Right lobe of liver (tissue), 6 donors: ENCODE measurements at places on chromosomes 3 and 15. TPM values are rescaled to one million over a fixed set of nuclear protein-coding genes. Genes with fewer than 3 reads are reported as not detected.
A peak's percentile ranks its signal among the peaks of the same experiment; 100 is the strongest.

GRCh38 chr3:116614795-116615362, 94.7 kb upstream of the TUSC7 start:
- DNase-seq, result no peak
- no peaks in the 10 kb centered on the region for H3K27me3 ChIP-seq
- H3K4me1 ChIP-seq, result no peaks in the 10 kb centered on the region
- no peak overlapping the region for H3K27ac ChIP-seq

The IL20RB gene
- 2.9 TPM for total RNA-seq

GRCh38 chr15:101188637-101189408, 63.0 kb downstream of the CHSY1 start:
- no peaks in the 10 kb centered on the region for H3K27me3 ChIP-seq
- peak overlapping the region; percentile 17 for H3K27ac ChIP-seq
- H3K36me3 ChIP-seq, result no peaks in the 10 kb centered on the region
- DNase-seq, result no peak
- H3K4me1 ChIP-seq, result no peaks in the 10 kb centered on the region

The KCNMB3 gene
- 1.7 TPM for total RNA-seq

GRCh38 chr3:148998297-148998696, 7.0 kb downstream of the GYG1 start:
- no peak overlapping the region for H3K27ac ChIP-seq
- no peak for DNase-seq
- H3K4me1 ChIP-seq, result no peaks in the 10 kb centered on the region
- H3K4me3 ChIP-seq, result no peak overlapping the region
- peaks cover 10% of the 10 kb centered on the region for H3K36me3 ChIP-seq

GRCh38 chr3:24510030-24510648, 15.5 kb upstream of the THRB start:
- H3K36me3 ChIP-seq, result no peaks in the 10 kb centered on the region
- no peaks in the 10 kb centered on the region for H3K27me3 ChIP-seq
- DNase-seq, result no peak

GRCh38 chr15:90496791-90497190, 32.9 kb upstream of the CRTC3 start:
- H3K27me3 ChIP-seq, result no peaks in the 10 kb centered on the region
- H3K36me3 ChIP-seq, result peaks cover 10% of the 10 kb centered on the region
- H3K27ac ChIP-seq, result no peak overlapping the region
- no peak for DNase-seq
- no peak overlapping the region for H3K4me3 ChIP-seq

- H3K36me3 ChIP-seq, result no peaks in the 10 kb centered on the region
- no peak overlapping the region for H3K4me3 ChIP-seq
- H3K27ac ChIP-seq, result peak overlapping the region; percentile 82
These were observed 60.8 kb upstream of the HES1 start for GRCh38 chr3:194075088-194075615.

The P2RY14 gene
- total RNA-seq, result not detected

DNA sequence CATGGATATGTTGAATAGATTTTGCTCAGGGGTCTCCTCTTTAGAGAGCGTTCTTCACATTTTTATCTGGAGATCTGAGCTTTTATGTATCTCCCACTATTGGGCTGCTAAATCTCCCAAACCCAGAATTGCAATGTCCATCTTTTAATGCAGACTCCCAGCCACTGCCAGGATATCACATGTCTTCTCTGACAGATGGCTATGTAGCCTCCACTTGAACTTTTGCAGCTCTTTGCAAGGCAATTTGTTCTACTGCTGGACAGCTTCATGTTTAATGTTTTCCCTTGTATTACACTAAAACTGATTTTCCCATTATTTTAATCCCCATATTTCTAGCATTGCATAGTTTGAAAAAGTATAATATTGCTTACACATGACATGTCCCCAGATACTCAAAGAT, 177.2 kb downstream of the LPP start:
- no peaks in the 10 kb centered on the region for H3K27me3 ChIP-seq
- peaks cover 2% of the 10 kb centered on the region for H3K4me1 ChIP-seq
- no peak for DNase-seq
- no peaks in the 10 kb centered on the region for H3K36me3 ChIP-seq

GRCh38 chr15:90829942-90830440, 38.4 kb upstream of the FURIN start:
- H3K36me3 ChIP-seq, result no peaks in the 10 kb centered on the region
- DNase-seq, result no peak
- H3K27ac ChIP-seq, result peak overlapping the region; percentile 15
- H3K4me3 ChIP-seq, result no peak overlapping the region
- no peaks in the 10 kb centered on the region for H3K27me3 ChIP-seq

DNA sequence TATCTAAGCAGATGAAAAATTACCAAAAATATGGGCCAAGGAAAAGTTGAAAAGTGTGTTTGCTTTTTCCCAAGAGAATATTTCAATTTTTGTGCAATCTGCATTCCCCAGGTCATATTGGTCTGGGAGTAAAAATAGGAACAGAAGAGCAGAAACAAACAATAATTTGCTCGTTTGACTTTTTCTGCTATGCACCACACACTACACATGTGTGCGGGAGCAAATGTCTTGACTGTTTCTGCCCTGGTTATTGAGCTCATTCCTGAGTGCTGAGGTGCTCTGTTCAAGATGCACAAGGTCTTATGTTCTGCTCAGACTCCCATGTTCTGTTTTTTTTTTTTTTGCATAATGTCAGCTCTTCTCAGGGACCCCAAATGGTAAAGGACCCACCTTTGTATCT, 298.0 kb upstream of the MME start:
- H3K4me3 ChIP-seq, result no peak overlapping the region
- H3K4me1 ChIP-seq, result no peaks in the 10 kb centered on the region
- H3K27ac ChIP-seq, result no peak overlapping the region
- H3K27me3 ChIP-seq, result no peaks in the 10 kb centered on the region
- no peak for DNase-seq
- H3K36me3 ChIP-seq, result no peaks in the 10 kb centered on the region

DNA sequence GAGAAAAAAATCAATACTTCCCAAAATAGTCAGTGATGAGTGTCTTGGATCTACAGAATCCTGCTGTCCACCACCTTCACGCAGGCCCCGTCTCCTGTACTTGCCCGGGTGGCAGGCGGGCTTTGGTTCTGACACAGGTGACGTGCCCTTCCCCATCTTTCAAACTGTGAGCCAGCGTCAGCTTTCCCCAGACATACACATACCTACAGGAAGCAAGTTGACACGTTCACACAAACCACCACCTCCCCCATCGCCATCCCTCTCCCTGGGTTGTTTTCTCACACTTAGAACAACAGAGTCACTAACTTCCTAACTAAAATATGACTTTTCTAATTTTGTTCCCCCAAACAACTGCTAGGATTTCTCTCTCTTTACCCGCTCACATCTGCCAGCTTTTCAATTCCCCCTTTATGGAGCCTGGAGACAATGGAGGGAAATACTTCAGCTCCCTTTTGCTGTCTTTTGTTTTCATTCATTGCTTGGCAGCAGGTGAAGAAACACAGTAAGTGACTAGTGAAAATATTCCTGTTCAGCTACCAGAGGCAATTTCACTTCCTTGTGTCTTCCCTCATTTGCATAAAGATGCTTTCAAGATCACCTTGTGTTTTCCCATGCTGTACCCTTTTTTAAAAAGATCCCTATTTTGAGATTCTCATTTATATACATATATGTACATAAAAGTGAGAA, 248.3 kb downstream of the SLCO3A1 start:
- H3K27ac ChIP-seq, result no peak overlapping the region
- no peaks in the 10 kb centered on the region for H3K4me1 ChIP-seq
- H3K36me3 ChIP-seq, result no peaks in the 10 kb centered on the region
- H3K4me3 ChIP-seq, result no peak overlapping the region

GRCh38 chr3:106617276-106617675, 748.5 kb upstream of the CBLB start:
- no peak overlapping the region for H3K27ac ChIP-seq
- H3K4me1 ChIP-seq, result no peaks in the 10 kb centered on the region
- H3K4me3 ChIP-seq, result no peak overlapping the region
- no peaks in the 10 kb centered on the region for H3K27me3 ChIP-seq

DNA sequence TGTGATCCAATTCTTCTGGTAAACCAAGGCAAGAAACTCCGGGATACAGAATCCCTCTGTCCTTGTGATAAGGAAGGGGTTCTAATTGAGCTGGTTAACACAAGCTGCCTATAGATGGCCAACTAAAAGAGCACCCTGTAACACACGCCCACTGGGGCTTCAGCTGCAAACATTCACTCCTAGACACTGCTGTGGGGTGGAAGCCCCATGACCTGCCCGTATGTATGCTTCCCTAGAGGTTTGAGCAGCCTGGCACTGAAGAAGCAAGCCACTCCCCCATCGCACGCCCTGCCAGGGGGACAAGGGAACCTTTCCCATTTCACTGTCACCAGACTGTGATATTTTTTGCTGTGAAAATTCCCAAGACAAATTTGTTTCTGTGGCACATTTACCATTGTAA, 516.9 kb upstream of the GOLIM4 start:
- H3K27me3 ChIP-seq, result no peaks in the 10 kb centered on the region
- H3K36me3 ChIP-seq, result no peaks in the 10 kb centered on the region
- H3K4me1 ChIP-seq, result no peaks in the 10 kb centered on the region
- no peak for DNase-seq
- no peak overlapping the region for H3K4me3 ChIP-seq

DNA sequence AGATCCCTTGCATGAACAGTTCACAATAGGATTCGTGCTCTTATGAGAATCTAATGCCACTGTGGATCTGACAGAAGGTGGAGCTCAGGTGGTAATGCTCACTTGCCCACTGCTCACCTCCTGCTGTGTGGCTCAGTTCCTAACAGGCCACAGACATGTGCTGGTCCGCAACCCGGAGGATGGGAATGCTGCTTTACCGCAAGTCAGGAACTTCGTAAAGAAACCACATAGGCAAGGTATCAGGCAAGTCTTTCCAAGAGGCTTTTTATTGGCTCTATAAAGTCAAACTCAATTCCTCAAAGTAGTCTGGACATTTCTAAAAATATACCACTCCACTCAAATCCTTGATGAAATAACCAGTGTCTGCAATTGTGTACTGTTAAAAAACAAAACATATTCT, 56.1 kb downstream of the OSTN start:
- H3K36me3 ChIP-seq, result no peaks in the 10 kb centered on the region
- no peak for DNase-seq
- H3K27me3 ChIP-seq, result no peaks in the 10 kb centered on the region
- no peak overlapping the region for H3K4me3 ChIP-seq

GRCh38 chr3:192060160-192060781, 599.3 kb downstream of the PYDC2 start:
- no peak overlapping the region for H3K4me3 ChIP-seq
- H3K36me3 ChIP-seq, result no peaks in the 10 kb centered on the region
- H3K27me3 ChIP-seq, result no peaks in the 10 kb centered on the region
- no peaks in the 10 kb centered on the region for H3K4me1 ChIP-seq
- no peak overlapping the region for H3K27ac ChIP-seq

DNA sequence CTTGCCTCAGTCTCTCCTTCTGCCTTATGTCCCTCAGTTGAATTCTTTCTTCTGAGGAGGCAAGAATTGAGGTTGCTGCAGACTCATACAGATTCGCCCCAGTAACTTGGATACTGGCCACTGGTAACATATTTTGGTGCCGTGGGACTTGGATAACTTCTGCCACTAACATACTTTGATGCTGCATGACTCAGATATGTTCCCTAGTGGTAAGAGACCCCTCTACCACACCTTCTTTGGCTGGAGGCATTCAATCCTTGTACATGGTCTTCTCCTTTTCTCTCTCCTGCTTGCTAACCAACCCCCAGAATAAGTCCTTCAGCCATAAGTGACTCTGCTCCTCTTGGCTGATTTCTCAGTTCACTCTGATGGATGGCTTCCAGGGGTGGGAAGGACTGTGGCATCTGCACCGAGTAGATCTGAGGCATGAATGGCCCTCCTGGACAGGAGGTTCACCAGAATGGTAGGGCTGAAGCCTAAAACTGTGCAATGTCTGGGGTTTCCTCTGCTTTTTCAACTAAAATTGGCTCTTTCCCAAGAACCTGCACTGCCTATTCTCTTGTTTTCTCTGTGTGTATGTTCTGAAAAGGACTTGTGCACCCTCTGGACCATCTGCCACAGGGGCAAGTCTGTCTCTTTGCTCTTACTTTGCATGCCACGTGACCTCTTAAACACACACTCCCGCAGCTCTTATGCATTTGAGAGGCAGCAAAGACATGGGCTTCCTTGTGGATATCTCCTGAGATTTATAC, 55.5 kb upstream of the FSTL1 start:
- H3K4me3 ChIP-seq, result no peak overlapping the region
- H3K4me1 ChIP-seq, result no peaks in the 10 kb centered on the region
- H3K27ac ChIP-seq, result no peak overlapping the region
- no peaks in the 10 kb centered on the region for H3K36me3 ChIP-seq
